Naive thymus-derived CD4-positive, alpha-beta T cell (primary cell): ENCODE measurements at places on chromosomes 7 and 10. TPM values are rescaled to one million over a fixed set of nuclear protein-coding genes. Genes with fewer than 3 reads are reported as not detected.

- no peak for DNase-seq
- no peak overlapping the region for H3K27ac ChIP-seq
- no peaks in the 10 kb centered on the region for H3K27me3 ChIP-seq
- H3K36me3 ChIP-seq = no peaks in the 10 kb centered on the region
Measured at GRCh38 chr7:92432299-92432946, 14.9 kb upstream of the GATAD1 start.

DNA sequence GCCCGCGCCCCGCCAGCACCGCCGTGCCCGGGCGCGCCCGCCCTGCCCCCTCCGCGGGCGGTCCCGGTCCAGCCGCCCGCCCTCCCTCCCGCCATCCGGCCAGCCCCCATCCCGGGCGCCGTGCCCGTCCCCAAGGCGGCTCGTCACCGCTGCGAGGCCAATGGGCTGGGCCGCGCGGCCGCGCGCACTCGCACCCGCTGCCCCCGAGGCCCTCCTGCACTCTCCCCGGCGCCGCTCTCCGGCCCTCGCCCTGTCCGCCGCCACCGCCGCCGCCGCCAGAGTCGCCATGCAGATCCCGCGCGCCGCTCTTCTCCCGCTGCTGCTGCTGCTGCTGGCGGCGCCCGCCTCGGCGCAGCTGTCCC, at the start of gene HTRA1:
Gene HTRA1, plus strand, starts transcription at position 187 of the 362 bp plus-strand sequence. Its CDS starts 100 bp downstream, at position 287.
- peak within 1 kb of the TSS; percentile 39 for H3K4me3 ChIP-seq
- H3K27me3 ChIP-seq = peaks cover 23% of the 10 kb centered on the region
- no peak within 1 kb of the TSS for H3K27ac ChIP-seq
- H3K4me1 ChIP-seq = no peaks in the 10 kb centered on the region

DNA sequence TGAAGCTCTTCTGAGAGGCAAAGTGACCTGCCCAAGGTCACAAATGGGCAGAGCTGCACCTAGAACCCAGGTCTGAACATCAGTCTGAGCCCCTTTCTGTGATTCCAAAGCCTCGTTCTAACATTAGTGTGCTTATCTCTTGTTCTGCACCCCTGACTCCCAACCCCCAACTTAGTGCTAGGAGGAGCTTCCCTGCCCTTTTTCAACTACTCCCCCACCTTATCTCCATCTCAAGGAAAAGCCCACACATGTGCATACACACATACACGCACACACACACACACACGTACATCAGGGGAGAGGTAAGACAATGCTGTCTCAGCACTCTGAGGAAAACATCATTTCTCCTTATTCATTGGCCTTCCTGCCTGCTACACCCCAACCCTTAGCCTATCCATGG, 8.3 kb downstream of the PRRT4 start:
- H3K36me3 ChIP-seq = no peaks in the 10 kb centered on the region
- H3K27me3 ChIP-seq = no peaks in the 10 kb centered on the region
- no peak overlapping the region for H3K27ac ChIP-seq

GRCh38 chr7:138608275-138608674, 92.9 kb downstream of the SVOPL start:
- DNase-seq = no peak
- no peaks in the 10 kb centered on the region for H3K36me3 ChIP-seq

Gene BAIAP2L1
- 0.39 TPM for polyA plus RNA-seq

Gene ANXA8L1
- polyA plus RNA-seq = not detected

Gene MCM10
- polyA plus RNA-seq = not detected

Gene ADAM12
- polyA plus RNA-seq = not detected

Gene GPRIN2
- polyA plus RNA-seq = not detected
